Left cardiac atrium (tissue), 4 donors: ENCODE measurements at places on chromosomes 2 and 18.
A peak's percentile ranks its signal among the peaks of the same experiment; 100 is the strongest.

GRCh38 chr2:226794751-226795171, 4.9 kb downstream of the IRS1 start:
- DNase-seq, result peak; percentile 26

- DNase-seq, result no peak
Observed at GRCh38 chr18:63107931-63108330, 211.6 kb downstream of the BCL2 start.

- DNase-seq, result no peak
Observed at GRCh38 chr2:117980783-117981676, 32.8 kb downstream of the CCDC93 start.

GRCh38 chr2:134193006-134193405, 60.9 kb upstream of the MGAT5 start:
- no peak for DNase-seq

- no peak for DNase-seq
Observed at GRCh38 chr2:116719836-116720235, 1094.7 kb upstream of the DDX18 start.
